ENCODE measurements at places on chromosomes 3 and 15. TPM values are rescaled to one million over a fixed set of nuclear protein-coding genes. Genes with fewer than 3 reads are reported as not detected.

DNA sequence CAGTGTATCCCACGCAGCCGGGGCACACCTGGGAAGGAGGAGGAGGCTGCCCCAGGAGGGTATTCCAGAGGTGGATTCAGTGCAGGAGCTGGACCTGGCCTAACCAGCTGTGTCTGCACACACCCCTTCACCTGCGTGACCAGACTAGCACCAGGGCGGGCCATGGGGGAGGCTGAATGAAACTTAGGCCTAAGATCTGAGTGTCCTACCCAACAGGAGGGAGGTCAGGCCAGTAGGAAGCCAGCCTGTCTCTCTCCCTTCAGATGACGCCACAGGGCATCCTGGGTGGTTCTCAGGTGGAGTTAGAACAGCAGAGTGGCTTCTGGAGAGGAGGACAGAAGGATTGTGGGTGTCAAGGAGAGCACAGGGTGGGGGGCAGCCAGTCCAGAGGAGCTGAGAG lies 3.4 kb upstream of the SEMA3F start:
- H3K27me3 ChIP-seq, result peaks cover 3% of the 10 kb centered on the region
- H3K36me3 ChIP-seq, result peaks cover 2% of the 10 kb centered on the region
- H3K4me3 ChIP-seq, result no peak overlapping the region
- H3K4me1 ChIP-seq, result peaks cover 24% of the 10 kb centered on the region
- no peak overlapping the region for H3K27ac ChIP-seq
- DNase-seq, result no peak

DNA sequence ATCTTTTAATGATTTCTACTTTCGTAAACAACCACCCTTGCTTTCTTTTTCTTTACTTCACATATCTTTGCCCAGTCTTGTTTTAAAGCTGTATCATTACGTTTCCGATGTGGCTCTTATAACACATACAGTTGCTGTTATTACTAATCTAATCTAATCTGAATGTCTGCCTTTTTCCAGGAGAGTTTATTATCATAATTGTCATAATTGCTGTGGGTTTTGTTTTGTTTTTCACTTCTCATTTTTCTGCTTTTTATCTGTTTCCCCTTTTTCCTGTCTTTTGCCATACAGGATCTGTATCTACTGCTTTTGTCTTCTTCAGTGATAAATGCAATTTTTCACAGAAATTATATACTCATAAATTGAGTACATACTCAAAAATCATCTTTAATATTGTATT lies 24.9 kb downstream of the HACL1 start:
- no peaks in the 10 kb centered on the region for H3K27me3 ChIP-seq
- DNase-seq, result no peak
- H3K27ac ChIP-seq, result no peak overlapping the region
- H3K36me3 ChIP-seq, result peaks cover 16% of the 10 kb centered on the region
- no peak overlapping the region for H3K4me3 ChIP-seq
- H3K4me1 ChIP-seq, result peaks cover 14% of the 10 kb centered on the region

GRCh38 chr15:73989001-73989798 lies 2.9 kb downstream of the STOML1 start:
- peaks cover 87% of the 10 kb centered on the region for H3K4me1 ChIP-seq
- no peak for DNase-seq
- H3K27me3 ChIP-seq, result no peaks in the 10 kb centered on the region
- H3K4me3 ChIP-seq, result no peak overlapping the region
- H3K27ac ChIP-seq, result peak overlapping the region; percentile 92

DNA sequence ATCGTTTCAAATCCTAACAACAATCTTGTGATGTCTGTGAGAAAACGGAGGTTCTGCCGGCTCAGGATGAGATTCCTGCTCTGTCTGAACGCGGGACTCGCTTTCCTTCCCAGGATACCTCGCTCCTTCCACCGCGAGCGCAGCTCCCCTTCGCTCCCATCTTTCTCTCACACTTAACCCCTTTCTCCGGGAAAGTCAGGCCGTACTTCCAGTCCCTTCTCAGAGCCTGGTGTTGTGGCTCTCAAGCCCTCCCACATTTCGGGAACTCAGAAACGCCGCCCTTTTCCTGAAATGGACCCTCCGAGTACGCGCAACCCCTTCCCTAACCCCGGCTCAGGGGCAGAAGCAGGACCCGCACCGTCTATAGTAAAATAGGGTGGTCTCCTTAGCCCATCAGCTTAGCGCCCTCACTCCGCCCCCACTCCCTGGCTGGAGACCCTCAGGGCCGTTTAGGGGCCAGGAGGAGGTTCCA lies 378 bp upstream of the FEM1B start:
- H3K27ac ChIP-seq, result peak overlapping the region; percentile 97
- H3K4me1 ChIP-seq, result peaks cover 66% of the 10 kb centered on the region
- H3K4me3 ChIP-seq, result peak overlapping the region; percentile 98
- DNase-seq, result no peak
- H3K36me3 ChIP-seq, result peaks cover 5% of the 10 kb centered on the region

GRCh38 chr3:46095307-46095706 lies 68.0 kb upstream of the XCR1 start:
- no peaks in the 10 kb centered on the region for H3K36me3 ChIP-seq
- no peak overlapping the region for H3K4me3 ChIP-seq
- DNase-seq, result no peak
- no peak overlapping the region for H3K27ac ChIP-seq
- peaks cover 9% of the 10 kb centered on the region for H3K27me3 ChIP-seq

GRCh38 chr3:136899622-136900158 lies 37.7 kb downstream of the NCK1 start:
- no peak overlapping the region for H3K4me3 ChIP-seq
- H3K4me1 ChIP-seq, result peaks cover 31% of the 10 kb centered on the region
- H3K27ac ChIP-seq, result no peak overlapping the region
- H3K27me3 ChIP-seq, result no peaks in the 10 kb centered on the region
- H3K36me3 ChIP-seq, result peaks cover 14% of the 10 kb centered on the region
- no peak for DNase-seq

- H3K27me3 ChIP-seq, result no peaks in the 10 kb centered on the region
- peaks cover 3% of the 10 kb centered on the region for H3K36me3 ChIP-seq
- H3K27ac ChIP-seq, result no peak overlapping the region
- no peak overlapping the region for H3K4me3 ChIP-seq
- H3K4me1 ChIP-seq, result no peaks in the 10 kb centered on the region
These were observed 185.1 kb upstream of the GALNT15 start for GRCh38 chr3:15989419-15989818.

DNA sequence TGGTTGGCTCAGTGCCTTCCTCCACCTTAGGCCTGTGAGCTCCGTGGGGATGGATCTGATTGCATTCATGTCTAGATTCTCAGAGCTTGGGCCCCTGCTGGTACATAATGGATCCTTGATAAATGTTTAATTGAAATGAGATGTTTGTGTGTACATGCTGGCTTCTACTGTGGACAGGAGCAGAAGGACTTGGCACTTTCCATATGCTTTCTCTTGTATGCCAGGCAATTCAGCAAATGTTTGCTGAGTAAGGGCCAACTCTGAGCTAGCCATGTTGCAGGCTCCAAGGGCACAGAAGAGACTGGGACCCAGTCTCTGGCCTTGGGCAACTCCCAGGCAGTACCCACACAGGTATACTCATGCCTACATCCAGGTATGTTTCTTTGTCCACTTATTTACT lies 67.0 kb downstream of the RAB11A start:
- no peak for DNase-seq
- no peak overlapping the region for H3K4me3 ChIP-seq
- H3K36me3 ChIP-seq, result no peaks in the 10 kb centered on the region
- peaks cover 19% of the 10 kb centered on the region for H3K4me1 ChIP-seq
- no peaks in the 10 kb centered on the region for H3K27me3 ChIP-seq

GRCh38 chr15:24075420-24076089 lies 388.4 kb upstream of the NDN start:
- no peaks in the 10 kb centered on the region for H3K36me3 ChIP-seq
- H3K4me3 ChIP-seq, result no peak overlapping the region
- no peak overlapping the region for H3K27ac ChIP-seq
- H3K27me3 ChIP-seq, result no peaks in the 10 kb centered on the region
- no peak for DNase-seq

GRCh38 chr3:143100451-143100850 lies 19.1 kb upstream of the CHST2 start:
- H3K4me3 ChIP-seq, result no peak overlapping the region
- H3K4me1 ChIP-seq, result no peaks in the 10 kb centered on the region
- no peak overlapping the region for H3K27ac ChIP-seq
- DNase-seq, result no peak

DNA sequence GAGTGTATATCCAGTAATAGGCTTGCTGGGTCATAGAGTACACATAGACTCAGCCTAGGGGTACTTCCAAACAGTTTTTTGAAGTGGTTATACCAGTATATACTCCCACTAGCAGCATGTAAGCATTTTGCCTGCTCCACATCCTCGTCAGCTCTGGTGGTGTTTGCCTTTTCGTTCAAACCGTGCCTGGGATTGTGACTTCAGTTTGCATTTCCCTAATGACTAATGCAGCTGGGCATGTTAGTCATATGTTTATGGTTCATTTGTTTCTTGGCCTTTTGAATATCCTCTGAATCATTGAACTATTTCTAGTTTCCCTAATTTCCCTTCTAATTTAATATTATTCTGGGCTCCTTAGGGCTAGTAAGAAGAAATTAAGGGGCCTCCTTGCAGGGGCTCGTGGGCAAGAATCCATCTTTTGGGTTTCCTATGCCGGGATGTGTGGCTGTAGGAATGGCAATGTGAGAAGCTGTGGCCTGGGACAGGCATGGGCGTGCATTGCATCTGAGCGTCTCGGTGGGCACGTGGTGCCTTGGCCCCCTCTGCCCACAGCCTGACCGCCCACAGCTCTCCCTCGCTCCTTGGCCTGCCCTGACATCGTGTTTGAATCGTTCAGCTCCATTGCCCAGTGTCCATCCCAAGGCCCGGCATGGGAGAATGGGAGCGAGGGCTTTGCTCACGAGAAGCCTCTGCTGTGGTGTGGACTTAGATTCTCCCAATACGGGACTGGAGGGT lies 26.4 kb downstream of the FAH start:
- H3K27me3 ChIP-seq, result no peaks in the 10 kb centered on the region
- peaks cover 17% of the 10 kb centered on the region for H3K4me1 ChIP-seq
- H3K4me3 ChIP-seq, result no peak overlapping the region
- H3K36me3 ChIP-seq, result peaks cover 15% of the 10 kb centered on the region

DNA sequence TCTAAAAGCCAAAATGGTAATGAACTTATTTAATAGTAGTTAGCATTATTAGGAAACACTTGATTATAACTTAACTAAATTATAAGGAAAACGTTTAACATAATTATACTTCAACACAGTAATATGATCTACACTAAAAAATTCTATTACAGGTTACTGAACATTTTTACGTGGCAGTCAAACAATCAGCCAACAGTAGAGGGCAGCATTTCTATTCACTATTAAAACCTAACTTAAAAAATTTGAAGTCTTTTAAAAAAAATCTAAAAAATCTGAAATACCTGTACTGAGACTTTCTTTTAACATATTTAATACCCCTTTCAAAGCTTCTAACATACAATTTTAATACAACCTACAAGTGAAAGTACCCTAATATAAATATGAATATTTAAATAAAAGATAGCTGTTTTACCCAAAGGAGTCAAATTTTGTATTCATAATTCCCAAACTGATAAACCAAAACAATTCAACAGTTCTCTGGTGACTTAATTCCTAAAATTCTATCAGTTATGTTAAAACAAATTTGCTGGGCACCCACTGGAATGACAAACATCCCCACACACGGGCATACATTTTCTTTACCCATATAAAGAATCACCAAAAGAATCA lies 41.5 kb downstream of the DLG1 start:
- no peaks in the 10 kb centered on the region for H3K27me3 ChIP-seq
- peaks cover 57% of the 10 kb centered on the region for H3K4me1 ChIP-seq
- no peaks in the 10 kb centered on the region for H3K36me3 ChIP-seq
- peak overlapping the region; percentile 74 for H3K27ac ChIP-seq
- H3K4me3 ChIP-seq, result no peak overlapping the region

DNA sequence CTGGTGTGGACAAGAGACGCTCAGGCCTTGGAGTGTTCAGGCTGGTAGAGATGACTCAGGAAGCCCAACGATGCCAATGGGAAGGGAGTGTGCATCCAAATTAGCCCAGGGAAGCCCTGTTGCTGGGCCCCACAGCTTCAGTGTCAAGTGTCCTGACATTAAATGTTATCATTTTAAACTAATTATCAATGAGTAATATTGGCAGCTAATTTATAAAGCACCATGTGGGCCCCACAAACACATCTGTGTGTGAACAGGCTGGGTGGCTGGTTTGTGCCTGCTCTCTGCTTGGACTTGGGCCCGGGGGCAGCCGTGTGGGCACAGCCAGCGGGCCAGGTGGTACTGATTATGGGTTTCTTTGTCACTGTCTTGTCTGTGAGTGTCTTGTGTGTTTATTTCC lies 15.0 kb downstream of the FBLN2 start:
- H3K27me3 ChIP-seq, result no peaks in the 10 kb centered on the region
- DNase-seq, result peak; percentile 33
- H3K4me1 ChIP-seq, result peaks cover 75% of the 10 kb centered on the region
- no peak overlapping the region for H3K27ac ChIP-seq
- no peak overlapping the region for H3K4me3 ChIP-seq

GRCh38 chr3:66816090-66816761 lies 181.9 kb upstream of the KBTBD8 start:
- peaks cover 35% of the 10 kb centered on the region for H3K4me1 ChIP-seq
- no peaks in the 10 kb centered on the region for H3K27me3 ChIP-seq
- no peak overlapping the region for H3K4me3 ChIP-seq
- no peaks in the 10 kb centered on the region for H3K36me3 ChIP-seq

DNA sequence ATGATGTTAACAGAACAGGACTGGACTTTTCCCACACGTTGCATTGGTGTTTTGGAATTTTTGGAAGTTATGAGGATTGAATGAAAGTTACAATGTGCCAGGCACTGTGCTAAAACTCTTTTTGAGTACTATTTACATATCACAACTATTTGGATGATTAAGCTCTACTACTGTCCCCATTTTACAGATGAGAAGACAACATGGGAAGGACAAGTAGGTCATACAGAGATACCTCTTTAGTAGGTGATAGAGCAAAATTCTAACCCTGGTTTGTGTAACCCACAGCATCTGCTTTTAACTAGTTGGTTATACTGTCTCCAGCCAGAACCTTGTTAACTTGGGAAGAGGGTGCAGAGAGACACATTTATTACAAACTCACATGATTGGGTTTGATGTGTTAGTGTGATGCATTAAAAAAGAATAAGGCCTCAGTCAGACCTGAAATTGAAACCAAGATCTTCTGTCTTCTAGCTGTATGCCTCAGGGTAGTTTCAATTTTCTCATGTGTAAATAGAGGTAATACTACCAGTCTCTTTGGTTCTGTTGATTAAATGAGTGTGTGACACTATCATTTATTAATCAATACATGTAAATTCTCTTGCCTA lies 1.4 kb downstream of the NDUFB4 start:
- H3K36me3 ChIP-seq, result peaks cover 7% of the 10 kb centered on the region
- peak overlapping the region; percentile 32 for H3K27ac ChIP-seq
- no peak for DNase-seq

DNA sequence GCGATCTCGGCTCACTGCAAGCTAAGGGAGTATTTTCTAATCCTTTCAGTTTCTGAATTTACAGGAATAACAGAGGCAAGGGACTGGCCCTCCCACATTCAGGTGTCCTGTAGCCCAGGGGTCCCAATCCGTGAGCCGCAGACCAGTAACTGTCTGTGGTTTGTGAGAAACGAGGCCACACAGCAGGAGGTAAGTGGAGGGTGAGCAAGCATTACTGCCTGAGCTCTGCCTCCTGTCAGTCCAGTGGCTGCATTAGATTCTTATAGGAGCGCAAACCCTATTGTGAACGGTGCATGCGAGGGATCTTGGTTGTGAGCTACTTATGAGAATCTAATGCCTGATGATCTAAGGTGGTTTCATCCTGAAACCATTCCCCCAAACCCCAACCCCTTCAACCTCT lies 5.0 kb upstream of the IL17RC start:
- peaks cover 34% of the 10 kb centered on the region for H3K4me1 ChIP-seq
- no peak for DNase-seq
- H3K36me3 ChIP-seq, result no peaks in the 10 kb centered on the region

FGF7 gene
- not detected for total RNA-seq

ATRIP gene
- 8.8 TPM for total RNA-seq

MITF gene
- 5.2 TPM for total RNA-seq

UROC1 gene
- 0.15 TPM for total RNA-seq

ACKR4 gene
- 0.22 TPM for total RNA-seq

CMTM8 gene
- 2.5 TPM for total RNA-seq

CRYGS gene
- 2.8 TPM for total RNA-seq

KLHL6 gene
- total RNA-seq, result not detected

All from chondrocyte (in vitro differentiated cells).